Stimulated activated naive CD8-positive, alpha-beta T cell treated with anti-CD3 and anti-CD28 coated beads, Interleukin-15, amount 100 ng/mL, for 72 hours (primary cell): ENCODE measurements at places on chromosomes 5 and 9.
A peak's percentile ranks its signal among the peaks of the same experiment; 100 is the strongest.

DNA sequence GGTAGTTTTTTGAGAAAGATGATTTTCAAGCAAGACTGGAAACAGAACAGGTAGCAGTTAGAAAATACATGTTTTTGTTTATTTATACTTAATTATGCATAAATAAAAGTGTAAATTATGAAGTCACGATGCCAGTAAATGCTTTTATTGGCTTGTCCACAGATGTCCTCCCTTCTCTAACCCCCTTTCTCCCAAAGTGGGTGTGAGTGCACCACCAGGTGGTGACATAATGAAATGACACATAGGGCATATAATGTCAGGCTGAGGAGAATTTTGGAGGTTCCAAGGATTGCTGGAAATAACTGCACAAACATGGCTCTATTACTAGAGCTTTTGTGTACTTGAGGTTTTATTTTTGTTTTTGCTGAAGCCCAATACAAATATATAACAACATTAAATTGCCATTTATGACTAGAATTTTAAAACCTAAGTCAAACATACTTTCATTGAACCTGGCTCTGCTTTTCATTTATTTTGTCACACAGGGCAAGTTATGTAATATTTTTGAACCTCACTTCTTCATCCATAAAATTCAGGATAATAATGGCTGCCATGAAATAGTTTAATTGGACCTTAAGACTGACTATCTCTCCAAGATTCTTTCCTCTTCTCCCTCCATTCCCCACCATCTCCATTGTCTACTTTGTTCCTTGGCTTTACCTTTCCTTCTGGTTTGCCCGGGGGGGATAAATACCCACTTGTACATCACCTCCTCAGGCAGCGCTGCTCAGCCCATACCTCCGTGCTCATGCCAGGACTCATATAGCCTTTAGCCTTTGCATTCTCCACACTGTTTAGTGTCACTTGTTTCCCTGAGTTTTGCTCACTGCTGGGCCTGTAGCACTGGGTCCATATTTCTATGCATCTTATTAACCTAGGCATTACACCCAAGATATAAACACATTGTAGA, 168.8 kb downstream of the PDE4D start:
- DNase-seq: peak; percentile 23

GRCh38 chr9:12652973-12653372, 40.2 kb upstream of the TYRP1 start:
- DNase-seq: no peak

- no peak for DNase-seq
These were observed 1511.1 kb downstream of the EFNA5 start for GRCh38 chr5:106159616-106160015.

- no peak for DNase-seq
These were observed 11.6 kb upstream of the SUSD1 start for GRCh38 chr9:112186695-112187094.

GRCh38 chr9:130847306-130848217, 12.5 kb downstream of the ABL1 start:
- no peak for DNase-seq

- DNase-seq: no peak
These were observed 186.0 kb downstream of the TENT4A start for GRCh38 chr5:6899221-6899620.

GRCh38 chr5:72149742-72150141, 42.5 kb downstream of the MAP1B start:
- DNase-seq: no peak

DNA sequence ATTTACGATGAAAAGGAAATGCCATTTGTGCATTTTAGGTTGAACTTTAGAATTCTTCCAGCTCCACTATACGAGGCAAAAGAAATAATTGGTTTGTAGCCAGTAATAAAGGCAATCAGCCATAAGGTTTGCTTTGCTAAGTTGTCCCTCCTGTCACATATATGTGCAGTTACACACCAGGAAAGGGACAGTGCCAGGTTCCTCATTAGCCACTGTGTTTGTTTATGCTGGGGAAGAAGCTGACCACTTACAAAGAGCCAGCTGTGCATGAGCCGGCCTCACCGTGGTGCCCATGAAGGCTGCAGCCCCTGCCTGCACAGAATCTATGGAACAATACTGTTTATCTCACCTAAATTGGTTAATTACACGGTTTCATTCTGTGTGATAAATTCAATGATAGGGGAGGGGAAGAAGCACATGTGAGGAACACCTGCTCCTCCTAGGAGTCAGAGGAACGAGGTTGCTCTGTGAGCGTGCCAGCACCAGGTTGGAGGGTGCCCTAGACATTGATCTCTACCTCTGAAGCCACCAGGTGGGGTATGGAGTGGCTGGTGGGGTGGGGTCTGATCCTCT, 173.8 kb upstream of the DAP start:
- no peak for DNase-seq

- DNase-seq: no peak
These were observed 9.6 kb upstream of the IL17B start for GRCh38 chr5:149388498-149389190.

DNA sequence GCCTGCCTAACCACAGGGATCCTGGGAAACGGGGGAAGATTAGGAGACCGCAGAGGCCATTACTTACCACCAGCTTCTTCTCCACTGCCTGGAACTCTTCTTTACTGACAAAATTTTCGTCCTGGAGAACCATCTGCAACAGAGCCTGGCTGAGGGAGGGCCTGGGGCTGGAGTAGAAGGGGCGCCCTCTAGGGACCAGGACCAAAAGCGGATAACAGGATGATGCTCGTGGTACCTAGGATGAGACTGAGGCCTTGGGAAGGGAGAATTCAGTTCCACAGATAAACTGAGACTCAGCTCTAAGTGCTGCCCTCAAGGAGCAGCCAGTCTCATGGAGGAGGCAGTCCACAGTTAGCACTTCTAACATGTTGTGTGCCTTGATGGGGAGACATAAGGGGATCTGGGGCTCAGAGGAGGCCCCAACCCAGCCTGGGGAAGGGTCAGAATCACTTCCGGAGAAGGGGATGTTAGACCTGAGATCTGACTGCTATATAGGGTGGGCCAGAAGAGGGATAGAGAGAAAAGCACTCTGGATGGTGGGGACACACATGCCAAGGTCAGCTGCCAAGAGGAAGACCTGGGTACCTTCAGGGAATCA, 1.2 kb downstream of the SPATA24 start:
- no peak for DNase-seq

- DNase-seq: no peak
These were observed 97.2 kb downstream of the CARTPT start for GRCh38 chr5:71816307-71816706.

GRCh38 chr9:102069969-102070368, 331.5 kb upstream of the GRIN3A start:
- no peak for DNase-seq

DNA sequence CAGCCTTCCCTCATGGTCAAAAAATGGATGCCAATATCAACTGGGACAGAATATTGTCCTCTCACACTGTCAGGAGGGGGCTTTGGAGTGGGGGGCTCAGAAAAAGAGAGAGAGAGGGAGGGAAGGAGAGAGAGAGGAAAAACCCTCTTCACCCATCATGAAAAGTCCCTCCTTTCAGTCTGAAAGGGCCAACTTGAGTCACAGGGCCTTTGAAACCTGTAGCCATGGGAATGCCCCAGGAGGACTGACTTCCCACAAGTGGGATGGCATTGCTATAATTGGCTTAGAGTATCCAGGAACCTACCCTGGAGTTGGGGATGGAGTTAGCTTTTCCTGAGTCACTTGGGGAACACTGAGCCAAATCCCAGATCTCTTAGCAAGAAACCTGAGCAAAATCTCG, 41.2 kb downstream of the DNAJC21 start:
- DNase-seq: no peak
